ENCODE measurements at places on chromosomes 12 and 14.

DNA sequence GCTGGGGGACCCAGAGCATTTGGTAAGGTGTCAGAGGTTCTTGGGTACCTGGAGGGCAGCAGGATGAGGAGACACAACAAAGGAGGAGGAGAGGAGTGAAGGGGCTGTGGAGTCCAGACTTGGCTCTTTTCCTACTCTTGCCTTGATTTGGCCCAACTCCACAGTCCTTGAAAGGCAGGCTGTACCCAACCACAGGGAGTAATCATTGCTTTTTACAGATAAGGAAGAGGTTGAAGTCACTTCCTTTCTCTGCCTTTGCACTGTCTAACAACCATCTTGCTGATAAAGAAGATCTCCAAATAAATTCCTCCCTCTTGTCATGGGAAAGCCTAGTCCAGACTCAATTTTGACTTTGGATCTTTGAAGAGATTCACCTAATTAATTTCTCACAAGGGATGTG, 226.8 kb upstream of the HMGA2 start:
- no peak for DNase-seq

- no peak for DNase-seq
These were observed 6.5 kb upstream of the NID2 start for GRCh38 chr14:52075371-52075770.

- no peak for DNase-seq
These were observed 207.8 kb downstream of the CRADD start for GRCh38 chr12:93884794-93885460.

- DNase-seq, result no peak
These were observed 96.2 kb downstream of the BTG1 start for GRCh38 chr12:92049403-92049802.

DNA sequence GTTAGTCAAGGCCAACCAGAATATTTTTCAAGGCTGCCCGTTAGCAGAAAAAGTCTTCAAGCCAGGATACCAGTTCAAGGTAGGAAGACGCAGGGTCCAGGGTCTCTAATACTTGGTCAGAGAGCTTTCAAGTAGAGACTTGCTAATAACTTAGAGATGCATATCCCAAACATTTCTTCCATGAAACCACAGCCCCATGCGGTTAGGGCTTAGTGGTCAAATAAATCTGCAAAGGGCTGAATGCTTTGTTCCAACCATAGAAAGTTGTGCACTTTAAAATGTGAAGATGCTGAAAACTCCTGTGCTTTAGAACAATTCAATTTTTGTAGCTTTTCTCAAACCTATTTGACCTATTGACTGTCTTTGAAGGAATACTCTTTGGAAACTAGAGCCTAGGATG, 208.9 kb downstream of the PIK3C2G start:
- DNase-seq, result no peak

- DNase-seq, result no peak
These were observed 376.1 kb upstream of the SFSWAP start for GRCh38 chr12:131334835-131335234.

DNA sequence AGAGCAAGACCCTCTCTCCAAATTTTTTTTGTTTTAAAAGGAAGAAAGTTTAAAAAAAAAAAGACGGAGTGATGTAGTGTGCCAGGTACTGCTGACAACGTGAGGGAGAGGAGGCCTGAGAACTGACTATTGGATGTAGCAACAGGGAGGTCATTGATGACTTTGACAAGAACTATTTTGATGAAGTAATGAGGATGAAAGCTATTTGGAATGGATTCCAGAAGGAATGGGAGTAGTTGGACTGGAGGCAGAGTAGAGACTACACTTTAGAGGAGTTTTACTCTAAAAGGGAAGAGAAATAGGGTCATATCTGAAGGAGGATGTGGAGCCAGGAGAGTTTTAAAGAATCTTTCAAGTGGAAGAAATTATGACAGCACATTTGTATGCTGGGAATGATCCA, 27.8 kb upstream of the SLC38A2 start:
- no peak for DNase-seq

GRCh38 chr14:68012871-68013270, 193.3 kb downstream of the RAD51B start:
- no peak for DNase-seq

- no peak for DNase-seq
These were observed 41.1 kb downstream of the PROX2 start for GRCh38 chr14:74834692-74835392.

DNA sequence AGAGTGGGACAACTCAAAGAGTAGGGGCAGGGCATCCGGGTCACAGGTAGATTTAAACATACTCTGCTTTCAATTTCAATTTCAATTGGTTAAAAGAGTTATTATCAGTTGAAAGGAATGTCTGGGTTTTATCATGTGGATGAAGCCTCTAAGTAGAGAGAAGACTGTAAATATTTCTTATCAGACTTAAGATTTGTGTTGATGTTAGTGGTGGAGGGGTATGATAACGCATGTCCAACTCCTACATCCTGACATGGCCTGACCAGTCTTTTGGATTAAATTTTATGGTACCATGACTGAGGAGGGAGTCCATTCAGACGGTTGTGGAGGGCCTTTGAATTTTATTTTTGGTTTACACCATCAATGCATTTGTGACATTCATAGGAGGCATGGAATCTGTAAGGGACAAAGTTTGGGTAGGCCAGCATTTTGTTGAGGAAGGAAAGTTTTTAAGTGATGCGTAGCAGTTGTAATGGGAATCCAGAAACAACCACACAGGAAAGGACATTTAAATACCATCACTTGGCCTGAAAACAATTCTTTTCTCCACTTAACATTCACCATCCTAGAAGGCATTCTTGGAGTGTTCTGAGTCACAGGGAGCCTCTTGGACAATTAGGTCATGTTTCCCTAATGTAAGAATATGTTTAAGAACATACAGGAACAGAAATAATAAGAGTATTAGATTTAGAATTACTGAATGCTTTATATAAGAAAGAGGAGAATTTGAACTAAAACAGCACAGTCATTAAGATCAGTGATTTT, 371.9 kb downstream of the ATP23 start:
- no peak for DNase-seq

- DNase-seq, result no peak
These were observed 315.6 kb upstream of the PRKD1 start for GRCh38 chr14:30243207-30243606.

GRCh38 chr14:59484639-59485175, 390 bp downstream of the JKAMP start:
- DNase-seq, result no peak

DNA sequence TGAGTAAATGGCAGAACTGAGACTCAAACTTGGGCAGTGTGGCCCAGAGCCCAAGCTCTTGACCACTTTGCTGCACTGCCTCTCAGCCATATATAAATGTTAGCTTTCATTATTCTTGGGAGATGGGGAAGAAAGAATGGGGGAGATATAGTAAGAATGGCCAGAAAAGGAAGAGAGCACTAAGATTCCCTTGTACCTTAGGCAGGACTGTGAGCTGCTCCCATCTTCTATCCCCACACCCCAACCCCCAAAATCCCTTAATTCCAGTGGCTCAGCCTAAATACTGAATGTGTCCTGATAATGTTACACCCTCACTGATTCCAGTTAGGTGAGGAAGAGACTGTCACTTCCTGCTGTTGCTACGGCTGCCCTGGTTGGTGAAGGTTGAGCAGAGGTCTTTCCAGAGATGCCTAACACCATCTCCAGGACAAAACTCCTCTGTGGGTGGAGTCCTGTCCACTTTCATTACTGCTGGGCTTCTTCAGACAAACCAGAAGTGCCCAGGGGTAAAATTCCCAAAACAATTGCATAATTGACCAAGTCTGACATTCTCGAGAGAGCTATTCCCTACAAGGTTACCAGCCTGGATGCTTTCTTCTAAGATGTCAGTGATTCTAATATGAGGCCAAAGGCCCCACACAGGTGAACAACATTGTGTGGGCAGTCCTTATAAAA, 51.8 kb downstream of the GNG2 start:
- DNase-seq, result no peak

DNA sequence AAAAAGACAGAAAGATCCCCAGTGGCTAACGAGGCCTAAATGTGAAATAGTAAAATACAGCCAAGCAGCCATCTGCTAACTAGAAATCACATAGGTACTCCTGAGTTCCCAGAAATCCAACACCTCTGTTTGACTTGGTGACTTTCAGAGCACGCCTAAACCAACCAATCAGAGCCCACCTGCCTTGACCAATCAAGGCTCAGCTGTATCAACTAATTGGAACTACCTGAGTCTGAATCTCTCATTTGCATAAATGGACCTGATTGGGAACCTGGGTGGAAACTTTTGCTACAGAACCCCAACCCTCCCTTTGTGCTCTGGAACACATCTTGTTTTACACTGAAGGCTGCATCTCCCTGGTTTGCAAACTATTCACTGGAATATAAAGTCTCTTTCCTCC, 5.1 kb upstream of the TCL1B start:
- peak; percentile 18 for DNase-seq

DNA sequence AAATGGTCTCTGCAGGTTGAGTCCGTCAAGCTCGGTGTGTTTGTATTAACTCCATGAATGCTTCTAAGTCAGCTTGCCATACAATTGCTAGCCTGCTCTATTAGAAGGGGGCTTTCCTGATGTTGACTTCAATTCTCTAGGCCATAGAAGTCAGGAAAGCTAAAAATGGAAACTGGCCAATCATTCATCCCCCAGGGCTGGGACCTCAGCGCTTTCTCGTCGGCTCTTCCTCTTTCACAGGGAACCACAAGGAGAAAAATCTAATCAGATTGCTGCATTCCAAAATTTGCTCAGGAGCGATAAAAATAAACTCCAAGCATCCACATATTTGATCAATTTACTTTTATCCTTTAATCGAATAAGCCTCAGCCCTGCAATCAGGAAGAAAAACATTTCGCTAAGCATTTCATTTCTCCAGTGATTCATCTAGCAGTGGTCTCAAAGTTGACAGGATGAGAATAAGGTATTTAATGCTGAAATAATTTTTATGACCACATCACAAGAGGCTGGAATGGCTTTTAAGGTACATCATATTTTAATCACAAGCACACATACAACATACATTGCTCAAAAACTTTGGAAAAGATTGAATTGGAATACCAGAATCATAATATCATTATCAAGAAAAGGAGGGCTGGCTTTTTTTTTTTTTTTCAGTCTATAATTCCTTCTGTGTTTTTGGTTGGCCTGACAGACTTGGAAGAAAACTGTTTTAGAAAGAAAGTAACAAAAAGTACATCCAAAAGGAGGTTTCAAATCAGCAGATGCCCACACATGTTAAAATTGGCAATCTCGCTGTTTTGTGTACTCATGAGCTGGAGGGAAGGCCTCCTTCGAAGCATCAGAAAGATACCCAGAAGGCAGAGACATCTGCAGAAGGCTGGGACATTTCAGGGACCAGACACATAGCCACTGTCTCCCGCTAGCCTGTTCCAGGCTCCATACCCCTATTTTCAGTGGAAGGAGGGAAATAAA, 316.3 kb downstream of the NUAK1 start:
- no peak for DNase-seq

GRCh38 chr12:21715386-21715785, 57.7 kb upstream of the LDHB start:
- no peak for DNase-seq

- no peak for DNase-seq
These were observed at the start of gene JAG2 for GRCh38 chr14:105168496-105168978. Gene JAG2 (minus strand): TSS chr14:105168776. CDS start chr14:105168420, 356 bp downstream.

- DNase-seq, result no peak
These were observed 11.5 kb upstream of the POC1B start for GRCh38 chr12:89537389-89537788.

DNA sequence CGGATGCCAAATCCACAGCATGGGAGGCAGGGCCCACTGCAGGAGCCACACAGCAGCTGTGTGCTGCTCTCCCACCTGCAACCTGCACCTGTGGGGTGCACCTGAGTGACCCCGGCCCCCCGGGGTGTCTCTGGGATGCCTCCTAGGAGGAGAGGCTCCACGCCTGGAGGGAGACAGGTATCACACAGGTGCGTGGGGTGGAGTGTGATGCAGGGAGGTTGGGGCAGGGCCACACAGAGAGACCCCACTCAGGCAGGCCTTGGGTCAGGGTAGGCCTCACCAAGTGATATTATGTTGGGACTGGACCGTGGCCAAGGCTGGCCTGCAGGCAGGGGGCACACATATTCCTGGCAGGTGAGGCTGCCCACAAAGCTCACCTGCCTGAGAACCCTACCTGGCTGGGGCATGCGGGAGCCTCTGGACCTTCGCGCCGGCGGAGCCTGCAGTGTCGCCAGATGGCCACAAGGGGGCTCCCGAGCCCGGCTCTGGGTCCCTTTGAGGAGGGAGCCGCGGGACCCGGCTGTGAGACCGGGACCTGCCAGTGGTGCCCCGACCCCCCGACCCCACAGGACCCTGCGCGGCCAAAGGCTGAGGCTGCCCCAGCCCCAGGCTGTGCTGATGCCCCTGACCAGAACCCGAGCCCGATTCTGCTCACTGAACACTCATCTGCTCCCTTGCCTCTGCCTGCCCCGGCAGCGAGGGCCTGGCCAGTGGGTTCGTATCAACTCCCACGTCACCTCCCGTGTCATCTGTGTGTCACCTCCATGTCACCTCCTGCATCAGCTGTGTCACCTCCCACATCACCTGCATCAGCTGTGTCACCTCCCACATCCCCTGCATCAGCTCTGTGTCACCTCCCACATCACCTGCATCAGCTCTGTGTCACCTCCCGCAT, 11.4 kb downstream of the TMEM121 start:
- DNase-seq, result peak; percentile 73

DNA sequence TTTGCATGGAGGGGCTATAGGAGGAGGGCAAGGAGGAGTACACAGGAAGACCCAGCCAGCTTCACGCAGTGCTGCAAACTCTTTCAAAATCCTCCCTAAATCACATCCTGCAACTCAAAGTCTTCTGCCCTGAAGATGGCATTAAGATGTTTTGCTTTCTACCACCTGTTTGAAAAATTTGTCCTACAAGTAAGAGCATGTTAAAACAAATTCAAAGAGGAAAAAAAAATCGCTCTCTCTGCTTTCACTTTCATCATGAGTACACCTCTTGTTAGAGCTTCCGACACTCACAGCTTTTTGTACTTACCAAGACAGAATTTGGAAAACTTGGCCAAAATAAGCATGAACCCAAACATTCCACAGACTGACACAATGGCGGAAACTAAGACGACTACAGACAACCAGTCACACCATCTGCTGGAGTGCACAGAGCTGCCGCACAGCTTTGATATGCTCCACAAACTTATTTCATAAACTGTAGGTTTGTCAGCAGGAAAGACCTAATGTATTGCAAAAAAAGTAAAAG, 21.3 kb downstream of the GCH1 start:
- DNase-seq, result no peak

- no peak for DNase-seq
These were observed 44.1 kb downstream of the LRFN5 start for GRCh38 chr14:41650802-41651201.

GRCh38 chr14:77607741-77608302, 8.6 kb downstream of the SPTLC2 start:
- no peak for DNase-seq

DNA sequence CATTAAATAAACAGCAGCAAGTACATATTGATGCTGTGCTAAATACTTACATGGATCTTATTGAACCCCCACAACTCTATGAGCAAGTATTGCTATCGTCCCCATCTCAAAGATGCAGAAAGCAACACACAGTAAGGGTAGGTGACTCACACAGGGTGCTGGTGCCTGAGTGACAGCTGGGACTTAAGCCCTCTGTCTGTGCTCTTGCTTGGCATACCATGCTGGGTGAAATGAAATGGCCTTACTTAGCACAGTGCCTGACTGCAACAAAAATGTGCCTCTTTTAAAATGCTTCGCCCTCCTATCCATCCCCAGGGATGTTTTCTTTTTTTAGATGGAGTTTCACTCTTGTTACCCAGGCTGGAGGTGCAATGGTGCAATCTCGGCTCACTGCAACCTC, 788 bp downstream of the TEX52 start:
- peak; percentile 9 for DNase-seq

- DNase-seq, result no peak
These were observed 157.8 kb downstream of the ZFP36L1 start for GRCh38 chr14:68634874-68635595.

All from left forelimb (tissue), 1 donor.